ENCODE measurements at places on chromosomes 4 and X.

DNA sequence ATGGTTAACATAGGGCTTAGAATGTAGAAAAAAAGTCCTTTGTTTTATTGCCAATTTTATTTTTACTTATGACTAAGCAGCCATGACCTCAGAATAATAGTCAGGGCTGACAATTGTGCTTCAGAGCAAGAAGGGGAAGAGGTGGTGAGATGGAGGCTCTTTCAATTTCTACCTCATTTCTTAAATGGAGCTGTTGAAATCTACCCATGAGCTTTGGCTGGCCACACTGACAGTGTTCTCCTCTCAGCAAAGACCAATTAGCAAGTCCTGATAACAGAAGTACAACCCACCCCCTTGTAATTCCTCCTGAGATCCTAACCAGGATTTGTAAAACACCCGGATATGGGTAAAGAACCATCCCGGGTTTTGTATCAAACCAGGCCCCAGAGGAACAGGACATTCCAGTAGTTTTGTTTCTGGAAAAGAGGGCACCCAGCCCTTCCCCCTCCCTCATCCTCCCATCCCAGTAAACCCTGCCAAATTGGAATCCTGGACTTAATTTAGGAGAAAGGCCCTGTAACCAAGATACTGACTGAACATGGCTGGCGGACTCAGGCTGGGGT is at the start of gene HEPH:
HEPH (plus strand) TSS at position 399 of the 563 bp plus-strand sequence. CDS start 6,324 bp downstream, outside the sequence.
- DNase-seq, result no peak

- DNase-seq, result no peak
Observed at GRCh38 chr4:17468619-17469221, 43.2 kb downstream of the QDPR start.

GRCh38 chr4:184041156-184041555 is 136.0 kb downstream of the STOX2 start:
- DNase-seq, result no peak

DNA sequence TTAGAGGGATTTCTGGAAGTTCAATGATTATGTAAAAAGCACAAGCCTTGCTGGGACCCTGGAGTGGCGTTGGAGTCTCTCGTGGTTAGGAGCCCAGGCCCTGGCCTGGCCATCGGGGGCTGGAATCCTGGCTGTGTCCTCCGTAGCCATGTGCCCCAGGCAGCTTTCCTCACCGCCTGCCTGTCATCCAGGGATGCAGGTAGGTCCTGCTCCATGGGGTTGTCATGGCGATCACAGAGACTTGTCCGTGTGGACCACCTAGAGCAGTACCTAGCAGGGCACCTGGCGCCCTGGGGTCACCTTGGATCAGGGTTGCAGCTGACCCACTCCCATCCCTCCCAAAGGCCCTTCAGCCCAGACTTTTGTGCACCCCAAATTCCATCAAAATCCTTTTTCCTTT is 30.2 kb upstream of the WFS1 start:
- DNase-seq, result no peak

- DNase-seq, result no peak
Observed at GRCh38 chrX:108020631-108021030, 24.2 kb upstream of the VSIG1 start.

DNA sequence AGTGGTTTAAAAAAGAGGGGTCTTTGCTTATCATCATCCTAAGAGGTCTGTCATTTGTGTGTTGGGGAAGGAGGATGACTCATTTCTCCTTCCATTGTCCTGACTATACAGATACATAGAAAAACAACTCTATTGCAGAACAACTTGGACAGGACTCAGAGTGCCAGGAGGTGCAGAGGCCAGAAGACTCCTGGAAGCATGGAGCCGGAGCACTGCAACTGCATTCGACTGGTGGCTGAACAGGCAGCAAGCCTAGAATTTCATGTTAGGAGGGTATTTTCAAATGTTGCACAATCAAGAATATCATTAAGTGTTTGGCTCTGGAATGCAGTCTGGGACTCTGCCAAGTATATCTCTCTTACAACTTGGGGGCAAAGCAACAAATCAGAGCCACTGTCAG is 35.0 kb upstream of the MAML3 start:
- DNase-seq, result peak; percentile 20

GRCh38 chrX:120428309-120428708 is 40.8 kb downstream of the LAMP2 start:
- no peak for DNase-seq

GRCh38 chr4:56575820-56576429 is 70.3 kb downstream of the ARL9 start:
- DNase-seq, result no peak

GRCh38 chr4:26178854-26179253 is 142.0 kb upstream of the RBPJ start:
- DNase-seq, result no peak

DNA sequence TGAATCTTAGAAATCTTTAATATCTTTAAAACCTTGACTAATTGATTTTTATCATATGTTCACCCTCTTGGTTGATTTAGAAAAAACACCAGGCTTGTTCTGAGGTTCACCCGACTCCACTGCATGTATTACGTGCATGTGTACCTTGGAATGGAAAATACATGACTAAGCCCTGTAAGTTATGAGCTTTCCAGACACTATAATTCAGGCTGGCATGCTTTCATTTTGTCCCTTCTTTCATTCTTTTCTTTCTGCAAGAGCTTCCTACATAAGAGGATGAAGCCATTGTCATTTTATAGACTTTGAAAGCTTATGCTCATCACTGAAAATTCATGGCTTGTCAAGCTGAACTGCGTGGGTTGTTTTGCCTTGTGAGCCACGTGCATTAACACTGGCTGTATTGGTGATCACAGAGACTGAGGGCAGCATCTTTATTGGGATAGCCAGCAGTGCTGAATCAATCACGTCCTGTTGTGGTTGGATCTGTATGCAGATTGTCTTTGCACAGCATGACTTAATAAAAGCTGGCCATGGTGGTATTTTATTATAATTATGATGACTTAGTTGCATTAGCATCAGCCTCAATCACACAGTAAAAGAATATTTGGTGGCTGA is 141.9 kb downstream of the SLIT2 start:
- DNase-seq, result no peak

DNA sequence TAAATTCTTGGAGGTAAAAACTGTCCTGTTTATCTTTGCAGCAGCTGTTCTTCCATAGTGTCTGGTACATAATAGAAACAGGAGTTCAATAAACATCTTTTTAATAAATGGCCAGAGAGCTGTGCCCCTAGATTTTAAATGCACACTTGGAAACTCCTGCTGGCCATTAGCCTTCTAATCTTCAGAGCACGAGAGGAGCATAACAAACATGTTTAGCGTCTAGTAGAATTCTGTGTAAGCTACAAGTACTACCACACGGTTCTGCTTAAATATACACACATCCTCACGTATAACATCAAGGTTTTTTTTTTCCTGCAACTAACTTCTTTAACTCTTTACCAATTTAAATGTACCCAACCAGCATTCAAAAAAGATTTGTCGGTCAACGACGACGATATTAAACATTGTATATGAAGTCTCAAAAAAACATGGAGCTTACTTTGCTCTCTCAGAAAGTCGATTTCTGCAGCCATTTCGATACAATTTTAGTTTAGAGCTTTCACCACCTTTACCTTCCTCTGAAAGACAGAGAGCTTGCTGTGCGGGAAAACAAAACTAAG is 628 bp downstream of the SCLT1 start:
- DNase-seq, result no peak

DNA sequence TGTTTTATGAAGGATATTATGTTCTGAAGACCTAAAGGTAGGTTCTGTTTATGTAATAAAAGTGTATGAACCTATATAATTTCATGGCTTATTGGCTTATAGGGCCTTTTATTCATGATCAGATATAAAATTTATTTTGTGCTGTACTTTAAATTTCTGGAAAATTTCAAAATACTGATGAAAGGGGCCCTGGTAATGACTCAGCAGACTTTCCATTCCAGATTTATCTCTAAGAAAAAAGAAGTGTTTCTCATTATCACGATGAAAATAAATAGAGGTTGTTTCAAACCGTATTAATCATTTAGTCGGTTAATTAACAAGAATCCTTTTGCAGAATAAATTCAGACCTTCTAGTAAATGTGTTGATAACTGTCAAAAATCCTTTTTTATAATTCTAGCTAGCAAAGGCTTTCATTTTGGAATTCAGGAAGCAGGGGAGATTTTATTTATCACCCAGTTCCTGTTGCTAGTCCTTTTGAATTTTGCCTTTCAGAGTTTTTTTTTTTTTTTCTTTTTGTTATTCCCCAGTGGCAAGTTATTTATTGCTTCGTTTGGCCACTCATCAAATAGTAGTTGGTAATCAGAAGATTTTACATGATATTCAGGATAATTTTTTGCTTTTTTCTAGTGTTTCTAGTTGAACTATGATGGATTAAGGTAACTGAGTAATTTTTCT is 5.4 kb upstream of the TAPT1 start:
- no peak for DNase-seq

- DNase-seq, result no peak
Observed at GRCh38 chr4:83609365-83609764, 73.5 kb downstream of the GPAT3 start.

GRCh38 chr4:125725957-125726525 is 411.3 kb downstream of the FAT4 start:
- DNase-seq, result no peak

GRCh38 chrX:9958183-9958582 is 9.0 kb upstream of the CLDN34 start:
- DNase-seq, result no peak

- DNase-seq, result no peak
Observed at GRCh38 chr4:64121803-64122202, 287.4 kb downstream of the TECRL start.

- DNase-seq, result no peak
Observed at GRCh38 chrX:3044671-3045070, 3.4 kb downstream of the ARSF start.

- no peak for DNase-seq
Observed at GRCh38 chr4:6873291-6873690, 36.3 kb upstream of the TBC1D14 start.

DNA sequence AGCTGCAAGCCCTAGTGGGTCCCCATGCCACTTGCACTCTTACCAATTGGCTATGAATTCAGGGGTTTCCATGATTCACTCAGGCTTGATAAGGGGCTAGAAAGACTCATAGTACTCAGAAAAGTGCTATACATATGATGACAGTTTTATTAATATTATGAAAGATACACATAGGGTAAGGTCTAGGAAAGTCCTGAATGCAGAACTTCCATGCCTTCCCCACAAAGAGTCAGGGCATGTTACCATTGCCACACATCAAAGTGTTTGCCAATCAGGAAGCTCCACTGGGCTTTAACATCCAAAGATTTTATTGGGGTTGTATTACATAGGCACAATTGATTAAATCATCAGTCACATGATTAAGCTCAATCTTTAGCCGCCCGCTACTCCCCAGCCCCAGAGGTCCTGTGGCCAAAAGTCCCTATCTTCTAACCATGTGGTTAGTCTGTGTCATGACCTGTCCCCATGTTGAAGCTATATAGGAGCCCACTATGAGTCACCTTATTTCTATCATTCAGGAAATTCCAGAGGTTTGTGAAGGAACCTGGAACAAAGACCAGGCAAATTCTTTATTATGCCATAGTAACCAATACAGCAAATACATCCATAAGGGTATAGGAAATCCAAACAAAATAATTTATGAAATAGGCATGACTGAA is 635.6 kb downstream of the STPG2 start:
- DNase-seq, result no peak

- peak; percentile 68 for DNase-seq
Observed at GRCh38 chr4:120007191-120007871, 59.3 kb downstream of the MAD2L1 start.

- DNase-seq, result no peak
Observed at GRCh38 chr4:142164767-142165500, 528.6 kb downstream of the IL15 start.

GRCh38 chr4:183493246-183493645 is 11.6 kb upstream of the ING2 start:
- no peak for DNase-seq

- DNase-seq, result no peak
Observed at GRCh38 chr4:68951078-68951805, at the start of gene UGT2A3. Gene UGT2A3, minus strand, starts transcription at chr4:68951804. Its CDS starts 44 bp downstream, at chr4:68951760.

DNA sequence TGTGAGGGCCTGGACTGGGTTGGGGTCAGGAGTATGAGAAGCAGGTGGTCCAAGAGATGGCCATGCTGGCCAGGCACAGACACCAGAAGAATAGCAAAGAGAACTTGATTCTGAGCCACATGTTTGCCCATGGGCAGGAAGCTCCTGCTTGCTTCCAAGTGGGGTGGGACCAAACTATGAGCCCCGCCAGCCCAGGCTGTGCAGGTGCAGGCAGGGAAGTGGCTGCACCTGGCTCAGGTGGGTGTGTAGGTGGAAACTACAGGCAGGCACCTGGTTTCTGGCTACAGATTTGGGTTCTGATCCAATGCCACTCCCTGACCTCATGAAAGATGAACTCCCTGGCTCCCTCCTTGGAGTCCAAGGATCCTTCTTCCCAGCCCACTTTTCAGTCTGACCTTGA is 207.9 kb upstream of the KLF3 start:
- no peak for DNase-seq

DNA sequence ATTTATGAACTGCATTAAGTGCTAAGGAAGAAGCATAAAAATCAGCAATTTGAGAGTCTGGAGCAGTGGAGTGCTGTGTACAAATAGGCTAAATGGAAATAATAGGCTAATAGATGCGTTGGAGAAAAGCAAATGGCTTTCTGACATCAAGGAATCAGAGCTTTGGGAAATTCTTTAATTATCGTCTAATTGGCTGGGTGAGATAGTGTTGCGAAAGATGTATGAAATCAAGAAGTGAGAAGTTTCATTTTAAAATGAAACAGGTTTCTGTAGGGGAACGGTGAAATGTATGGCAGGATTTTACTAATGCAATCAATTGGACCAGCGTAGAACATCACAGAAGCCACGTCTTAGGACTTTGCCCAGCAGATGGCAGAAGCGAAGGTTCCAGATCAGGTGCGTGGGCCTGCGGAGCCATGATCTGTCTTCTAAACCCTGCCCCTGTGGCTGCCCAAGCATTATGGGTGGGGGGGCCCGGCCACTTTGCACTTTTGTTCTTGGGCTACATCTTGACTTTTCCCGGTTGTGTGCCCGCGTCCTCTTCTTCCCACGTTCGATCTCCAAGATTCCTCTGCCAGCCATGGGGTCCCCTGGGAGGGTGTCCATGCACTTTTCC is 118.5 kb upstream of the SHISA3 start:
- DNase-seq, result no peak

GRCh38 chr4:66489783-66490452 is 819.6 kb upstream of the EPHA5 start:
- DNase-seq, result peak; percentile 70

- no peak for DNase-seq
Observed at GRCh38 chrX:50075630-50076339, 125.0 kb downstream of the AKAP4 start.

- DNase-seq, result no peak
Observed at GRCh38 chr4:86717651-86718050, 123.5 kb downstream of the PTPN13 start.

DNA sequence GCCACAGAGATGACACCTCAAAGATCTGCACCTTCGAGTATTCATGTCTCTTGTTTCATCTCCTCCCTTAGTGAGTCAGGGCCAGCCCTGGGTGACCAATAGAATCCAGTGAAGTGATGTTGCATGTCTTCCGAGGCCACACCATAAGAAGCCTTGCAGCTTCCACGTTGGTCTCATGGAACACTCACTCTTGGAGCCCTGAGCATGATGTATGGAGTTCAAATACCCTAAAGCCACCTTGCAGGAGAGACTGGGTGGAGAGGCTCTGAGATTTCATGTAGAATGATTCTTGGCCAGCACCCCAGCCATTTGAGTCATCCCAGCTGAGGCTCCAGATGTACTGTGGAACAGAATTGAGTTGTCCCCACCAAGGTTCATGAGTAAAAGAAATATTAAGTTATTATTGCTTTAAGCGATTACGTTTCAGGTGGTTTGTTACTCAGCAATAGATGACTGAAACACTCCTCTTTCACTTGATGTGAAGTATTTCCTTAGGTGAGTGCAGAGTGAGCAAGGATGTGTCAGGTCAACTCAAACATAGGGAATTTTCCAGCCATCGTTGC is 5.0 kb upstream of the RP2 start:
- DNase-seq, result no peak

All from non-pigmented ciliary epithelial cell (primary cell).